Endothelial cell (in vitro differentiated cells): ENCODE measurements at places on chromosomes 5 and 9.
A peak's percentile ranks its signal among the peaks of the same experiment; 100 is the strongest.

DNA sequence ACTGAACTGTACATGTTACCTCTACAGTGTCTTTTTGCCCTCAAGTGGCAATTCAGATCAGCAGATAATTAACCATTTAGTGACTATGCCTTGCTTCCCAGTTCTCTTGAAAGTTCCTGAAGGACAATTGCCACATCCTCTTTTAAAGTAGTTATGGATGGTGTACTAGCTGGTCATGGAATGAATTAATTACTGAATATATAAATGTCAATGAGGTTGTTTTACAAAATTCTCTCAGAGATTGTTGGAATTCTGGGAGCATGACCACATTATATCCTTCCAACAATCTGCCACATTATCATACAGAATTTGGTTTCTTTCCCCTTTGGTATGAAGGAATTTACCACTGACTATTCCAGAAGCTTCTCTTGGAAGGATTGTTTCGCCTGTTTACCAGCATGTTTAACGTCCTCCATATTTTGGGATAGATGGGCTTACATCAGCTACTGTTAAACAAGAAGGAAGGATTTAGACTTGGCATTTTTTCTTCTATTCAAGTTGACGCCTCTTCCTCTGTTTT is 176.4 kb downstream of the CD180 start:
- DNase-seq: no peak

- DNase-seq: no peak
Observed at GRCh38 chr5:117144086-117144485, 569.5 kb upstream of the SEMA6A start.

- DNase-seq: no peak
Observed at GRCh38 chr5:169548315-169548714, 35.3 kb upstream of the SPDL1 start.

DNA sequence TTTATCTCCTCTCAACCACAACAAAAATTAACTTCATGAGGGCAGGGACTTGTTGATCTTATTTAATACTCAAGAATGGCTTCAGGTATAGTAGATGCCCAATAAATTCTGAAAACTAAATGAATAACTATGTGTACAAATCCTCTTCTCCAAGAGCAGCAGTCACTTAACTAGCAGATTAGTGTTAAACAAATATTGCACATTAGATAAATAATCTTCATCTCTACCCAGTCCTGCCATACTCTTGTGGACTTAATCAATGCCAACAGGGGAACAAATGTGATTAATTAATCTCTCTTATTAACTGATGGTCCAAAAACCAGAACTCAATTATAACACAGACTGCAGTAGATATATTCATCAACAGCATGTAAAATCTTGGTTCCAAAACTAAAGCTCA is 15.0 kb upstream of the ITGA1 start:
- DNase-seq: no peak

DNA sequence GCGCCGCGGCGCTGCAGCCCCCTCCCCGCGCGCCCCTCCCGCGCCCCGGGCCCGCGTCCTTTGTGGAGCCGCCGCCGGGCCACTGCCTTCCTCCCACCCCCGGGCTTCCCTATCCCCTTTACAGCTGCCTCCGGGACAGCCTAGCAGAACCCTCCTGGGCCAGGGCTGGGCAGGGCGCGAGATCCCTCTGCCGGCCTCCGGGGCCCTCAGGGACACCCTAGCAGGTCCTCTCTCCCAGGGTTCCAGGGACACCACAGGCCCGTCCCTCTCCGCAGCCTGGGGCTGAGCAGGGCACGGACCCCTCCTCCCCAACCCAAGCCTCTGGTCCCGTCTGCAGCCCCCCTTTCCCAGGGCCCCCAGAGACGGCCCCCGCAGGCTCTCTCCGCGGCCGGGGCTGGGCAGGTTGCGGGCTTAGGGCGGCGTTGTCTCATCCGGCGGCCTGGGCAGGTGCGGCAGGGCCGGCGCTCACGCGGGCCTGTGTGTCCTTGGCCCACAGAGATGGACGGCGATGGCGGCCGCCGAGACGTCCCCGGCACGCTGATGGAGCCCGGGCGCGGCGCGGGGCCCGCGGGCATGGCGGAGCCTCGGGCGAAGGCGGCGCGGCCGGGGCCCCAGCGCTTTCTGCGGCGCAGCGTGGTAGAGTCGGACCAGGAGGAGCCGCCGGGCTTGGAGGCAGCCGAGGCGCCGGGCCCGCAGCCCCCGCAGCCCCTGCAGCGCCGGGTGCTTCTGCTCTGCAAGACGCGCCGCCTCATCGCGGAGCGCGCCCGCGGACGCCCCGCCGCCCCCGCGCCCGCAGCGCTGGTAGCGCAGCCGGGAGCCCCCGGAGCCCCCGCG is 710 bp downstream of the WNK2 start:
- peak; percentile 32 for DNase-seq

GRCh38 chr9:108275906-108276305 is 579.9 kb downstream of the ACTL7B start:
- no peak for DNase-seq

GRCh38 chr9:135579356-135579755 is 17.8 kb downstream of the PAEP start:
- DNase-seq: no peak

GRCh38 chr9:61673664-61674381 is 484.0 kb downstream of the SPATA31A7 start:
- DNase-seq: no peak

DNA sequence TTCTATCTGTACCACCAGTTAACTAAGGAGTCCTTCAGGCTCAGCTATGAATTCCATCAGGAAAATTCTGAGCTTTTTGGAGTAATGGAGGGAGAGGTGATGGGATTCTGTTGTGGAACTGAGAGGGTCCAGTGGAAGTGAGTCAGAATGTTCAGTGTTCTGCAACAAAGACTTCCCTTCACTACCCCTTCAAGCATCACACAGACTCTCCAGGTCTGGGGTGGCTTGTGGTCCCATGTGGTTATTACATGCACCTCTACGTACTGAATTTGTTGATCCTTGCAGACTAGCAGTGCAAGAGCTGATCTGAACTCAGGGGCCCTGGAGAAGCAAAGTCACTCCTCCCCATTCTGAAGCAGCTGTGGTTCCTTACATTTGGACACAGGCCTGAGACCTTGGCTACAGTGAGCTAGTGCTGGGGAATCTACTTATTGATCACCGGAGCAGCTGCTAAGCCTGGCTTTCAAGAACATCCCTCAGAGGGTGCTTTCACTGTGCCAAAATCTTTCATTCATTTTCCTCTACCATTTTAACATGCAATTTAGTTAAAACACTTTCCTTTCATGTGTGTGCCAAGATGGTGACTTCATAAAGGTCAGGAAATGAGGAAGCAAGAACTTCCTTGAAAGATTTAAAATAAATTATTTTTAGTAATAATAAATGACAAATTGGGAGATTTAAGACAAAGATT is 75.0 kb upstream of the TNC start:
- no peak for DNase-seq

- no peak for DNase-seq
Observed at GRCh38 chr5:45110399-45110798, 301.7 kb downstream of the MRPS30 start.

GRCh38 chr9:27303219-27303618 is 6.3 kb upstream of the EQTN start:
- no peak for DNase-seq

GRCh38 chr9:9091387-9091786 is 1291.8 kb upstream of the DMAC1 start:
- DNase-seq: no peak

DNA sequence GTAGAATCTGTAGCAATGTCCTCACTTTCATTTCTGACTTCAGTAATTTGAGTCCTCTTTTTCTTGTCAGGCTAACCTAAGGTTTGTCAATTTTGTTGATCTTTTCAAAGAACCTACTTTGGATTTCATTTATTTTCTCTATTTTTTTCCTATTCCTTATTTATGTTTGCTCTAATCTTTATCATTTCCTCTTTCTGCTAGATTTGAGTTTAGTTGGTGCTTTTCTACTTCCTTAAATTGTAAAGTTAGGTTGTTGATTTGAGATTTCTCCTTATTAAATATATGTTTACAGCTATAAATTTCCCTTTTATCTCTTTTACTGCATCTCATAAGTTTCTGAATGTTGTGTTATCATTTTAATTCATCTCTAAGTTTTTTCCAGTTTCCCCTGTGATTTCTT is 75.1 kb upstream of the FAM120A start:
- DNase-seq: no peak

GRCh38 chr5:149414405-149415065 is 35.4 kb upstream of the IL17B start:
- DNase-seq: no peak

DNA sequence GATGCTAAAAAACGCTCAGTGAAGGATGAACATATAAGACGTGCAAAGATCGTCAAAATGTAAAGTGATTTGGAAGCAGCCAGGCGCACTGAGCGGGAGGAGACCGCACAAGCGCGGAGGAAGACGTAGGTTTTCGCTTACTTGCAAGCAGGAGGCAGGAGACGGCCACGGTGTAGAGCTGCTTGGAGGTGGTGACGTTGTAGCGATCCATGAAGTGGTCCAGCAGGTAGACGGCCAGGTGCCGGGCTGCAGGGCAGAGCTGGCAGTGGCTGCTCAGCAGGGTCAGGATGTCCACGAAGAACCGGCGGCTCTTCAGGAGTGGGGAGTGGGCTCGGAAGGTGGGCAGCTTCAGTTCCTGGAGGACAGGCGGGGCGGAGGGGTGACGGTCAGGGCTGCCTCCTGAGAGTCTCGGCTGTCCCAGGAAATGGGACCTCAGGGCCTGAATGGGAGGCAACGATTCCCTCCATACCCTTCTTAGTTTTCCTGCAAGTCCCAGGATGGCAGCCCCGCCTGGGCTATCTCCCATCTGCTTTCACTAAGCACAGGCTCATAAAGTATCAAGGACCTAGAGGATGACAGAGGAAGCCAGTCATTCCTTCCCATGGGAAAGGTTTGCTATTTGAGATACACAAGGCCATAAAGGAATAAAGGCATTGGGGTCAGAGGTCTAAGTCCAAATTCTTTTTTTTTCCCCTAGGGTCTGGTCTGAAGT is 31.8 kb downstream of the CCNJL start:
- no peak for DNase-seq

GRCh38 chr9:77176686-77177142 is 620 bp upstream of the VPS13A start:
- DNase-seq: no peak

DNA sequence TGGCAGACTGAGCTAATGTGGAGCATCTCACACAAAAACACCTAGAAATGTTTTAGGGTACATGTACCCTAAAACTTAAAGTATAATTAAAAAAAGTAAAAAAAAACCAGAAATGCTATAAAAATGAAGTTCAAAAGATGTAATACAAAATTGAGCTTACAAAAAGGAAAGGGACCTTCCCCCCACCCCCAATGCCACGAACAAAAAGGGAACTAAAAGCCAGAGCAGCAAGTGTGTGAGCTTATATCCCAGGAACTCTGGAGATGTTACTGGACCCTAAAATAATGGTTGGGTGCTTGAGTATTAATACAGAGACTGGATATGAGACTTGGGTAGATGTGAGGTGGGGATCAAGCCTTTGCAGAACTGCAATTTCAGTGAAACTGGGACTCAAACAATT is 11.0 kb downstream of the SPATA9 start:
- DNase-seq: no peak

DNA sequence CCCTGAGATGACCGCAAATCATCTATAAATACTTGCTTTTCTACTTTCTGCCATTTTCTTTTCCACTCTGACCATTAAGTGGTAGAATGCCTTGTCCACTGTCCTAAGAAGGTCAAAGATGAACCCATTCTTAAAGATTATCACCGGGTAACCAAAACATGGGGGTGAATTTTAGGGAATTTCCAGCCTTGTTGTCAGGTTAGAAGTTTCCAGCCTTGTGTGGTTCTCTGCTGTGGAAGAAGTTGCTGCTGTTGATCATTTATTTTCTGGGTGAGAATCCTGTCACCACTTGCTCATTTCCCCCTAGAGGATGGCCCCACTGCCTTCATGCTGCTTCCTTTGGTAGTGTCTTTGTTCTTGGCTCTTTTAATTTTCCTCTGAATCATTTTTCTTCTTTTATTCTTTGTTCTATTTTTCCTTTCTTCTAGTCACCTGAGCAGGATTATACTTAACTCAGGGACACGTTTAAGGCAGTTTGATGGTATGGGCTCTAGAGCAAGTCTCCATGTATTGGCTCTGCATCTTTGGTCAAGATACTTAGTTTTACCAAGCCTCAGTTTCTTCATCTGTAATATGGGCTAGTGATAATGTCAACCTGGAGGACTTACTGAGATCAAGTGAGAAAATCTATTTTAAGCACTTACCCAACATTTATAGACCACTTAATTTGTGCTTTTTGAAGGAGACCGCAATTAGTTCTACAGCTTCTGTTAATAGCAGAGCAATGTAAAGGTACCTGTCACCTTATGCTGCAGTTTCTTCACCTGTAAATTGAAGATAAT is 266.2 kb downstream of the ARHGAP26 start:
- no peak for DNase-seq

- DNase-seq: no peak
Observed at GRCh38 chr5:65818592-65818991, 96.6 kb downstream of the NLN start.
